ENCODE measurements at places on chromosomes 5 and 9.

GRCh38 chr5:143782588-143783386 is 29.2 kb upstream of the HMHB1 start:
- DNase-seq = no peak

- no peak for DNase-seq
These were observed 284.2 kb upstream of the SEMA6A start for GRCh38 chr5:116858705-116859333.

- no peak for DNase-seq
These were observed 232.0 kb upstream of the FBXL7 start for GRCh38 chr5:15267966-15268365.

GRCh38 chr5:98927242-98927988 is 1.4 kb downstream of the CHD1 start:
- DNase-seq = peak; percentile 73

GRCh38 chr5:35804201-35804653 is 52.5 kb upstream of the IL7R start:
- no peak for DNase-seq

- peak; percentile 81 for DNase-seq
These were observed 28.7 kb downstream of the NEK6 start for GRCh38 chr9:124286292-124286931.

DNA sequence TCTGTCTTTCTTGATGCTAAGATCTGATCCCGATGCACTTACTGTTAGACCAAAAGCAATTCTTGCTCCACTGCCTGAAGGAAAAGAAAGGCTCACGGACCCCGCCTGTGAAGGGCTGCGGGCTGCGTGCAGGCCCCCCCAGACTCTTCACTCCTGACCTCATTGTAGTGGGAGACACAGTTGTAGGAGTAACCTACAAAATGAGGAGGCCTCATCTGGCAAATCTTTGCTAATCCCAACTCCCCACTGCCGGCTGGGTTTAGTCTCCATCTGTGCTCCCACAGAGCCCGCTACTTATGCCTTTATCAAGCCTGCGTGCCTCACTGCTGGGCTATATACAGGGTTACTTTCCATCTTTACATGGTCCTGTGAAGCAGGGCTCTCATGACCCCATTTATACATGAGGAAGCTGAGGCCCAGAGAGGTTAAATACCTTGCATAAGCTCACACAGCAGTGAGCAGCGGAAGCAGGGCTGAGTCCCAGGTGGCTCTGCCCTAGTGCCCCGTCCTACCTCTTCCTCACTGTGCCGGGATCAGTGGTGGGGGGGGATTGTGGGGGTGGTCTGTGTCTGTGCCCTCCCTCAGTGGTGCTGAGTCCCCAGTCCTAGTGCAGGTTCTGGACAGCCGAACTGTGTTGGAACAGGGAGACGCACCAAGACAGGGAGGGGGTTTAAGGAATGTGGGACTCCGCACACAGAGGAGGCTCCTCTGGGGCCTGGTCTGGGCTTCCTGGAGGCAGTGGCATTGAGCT is 43.9 kb upstream of the RNF130 start:
- no peak for DNase-seq

GRCh38 chr5:63811961-63812360 is 150.3 kb downstream of the HTR1A start:
- DNase-seq = no peak

DNA sequence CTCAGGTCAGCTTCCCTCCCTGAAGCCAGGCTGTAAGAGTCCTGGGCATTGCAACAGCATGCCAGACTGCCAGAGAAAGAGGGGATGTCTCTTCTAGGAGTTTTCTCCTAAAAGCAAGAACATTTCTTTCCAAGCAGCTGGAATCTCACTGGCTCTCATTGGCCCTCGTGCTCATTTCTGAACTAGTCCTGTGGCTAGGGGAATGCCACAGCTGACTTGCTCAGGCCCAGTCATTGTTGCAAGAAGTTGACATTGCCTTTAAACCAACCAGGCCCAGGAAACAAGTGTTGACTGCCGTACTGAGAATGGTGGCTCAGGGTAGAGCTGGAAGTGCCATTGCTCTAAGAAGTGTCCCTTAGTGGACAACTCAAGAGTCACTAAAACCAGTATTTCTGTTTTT is 15.0 kb upstream of the CEP120 start:
- no peak for DNase-seq

- DNase-seq = peak; percentile 75
These were observed 103.5 kb upstream of the ARRDC3 start for GRCh38 chr5:91486638-91487037.

DNA sequence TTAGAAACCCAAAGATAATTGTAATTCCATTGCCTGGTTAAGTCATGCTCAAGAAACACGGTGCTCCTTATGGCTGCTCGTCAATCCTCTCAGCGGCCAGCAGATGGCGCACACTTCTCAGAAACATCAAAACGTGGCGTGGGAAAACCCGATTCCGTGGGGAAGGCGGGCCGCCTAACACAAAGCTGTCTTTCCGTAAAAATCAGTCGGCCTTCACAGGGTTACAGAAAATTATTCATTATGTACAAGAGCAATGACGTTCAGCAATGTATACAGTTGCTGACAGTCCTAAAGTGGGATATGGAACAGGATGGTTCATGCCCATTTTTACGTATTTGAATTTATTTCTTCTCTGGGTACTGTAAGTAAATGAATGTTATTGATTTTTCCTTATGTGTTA is 83.5 kb downstream of the PDE4D start:
- DNase-seq = peak; percentile 86

- DNase-seq = peak; percentile 4
These were observed 1039.9 kb downstream of the TLE1 start for GRCh38 chr9:80649496-80649895.

- DNase-seq = peak; percentile 33
These were observed 104.1 kb downstream of the TTLL11 start for GRCh38 chr9:121989010-121989409.

- peak; percentile 93 for DNase-seq
These were observed 103.1 kb upstream of the DMRT1 start for GRCh38 chr9:738209-738915.

DNA sequence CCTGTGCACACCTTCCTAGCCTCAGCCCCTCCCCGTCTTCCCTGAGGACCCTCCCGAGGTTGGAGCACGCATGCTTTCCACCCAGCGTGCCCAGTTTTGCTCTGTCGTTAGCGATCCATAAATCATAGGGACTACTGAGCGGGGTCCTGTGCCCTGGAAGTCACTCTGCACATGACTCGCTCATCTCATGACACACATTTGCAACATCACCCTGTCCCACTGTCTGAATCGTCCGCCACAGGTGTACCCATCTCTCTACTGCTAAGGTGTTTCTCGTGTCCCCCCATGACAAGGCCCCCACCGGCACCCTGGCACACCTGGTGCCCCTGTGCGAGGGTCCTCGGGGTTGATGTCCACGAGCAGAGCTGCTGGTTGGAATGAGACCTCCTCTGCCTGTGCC is 69.0 kb upstream of the BARHL1 start:
- DNase-seq = no peak

DNA sequence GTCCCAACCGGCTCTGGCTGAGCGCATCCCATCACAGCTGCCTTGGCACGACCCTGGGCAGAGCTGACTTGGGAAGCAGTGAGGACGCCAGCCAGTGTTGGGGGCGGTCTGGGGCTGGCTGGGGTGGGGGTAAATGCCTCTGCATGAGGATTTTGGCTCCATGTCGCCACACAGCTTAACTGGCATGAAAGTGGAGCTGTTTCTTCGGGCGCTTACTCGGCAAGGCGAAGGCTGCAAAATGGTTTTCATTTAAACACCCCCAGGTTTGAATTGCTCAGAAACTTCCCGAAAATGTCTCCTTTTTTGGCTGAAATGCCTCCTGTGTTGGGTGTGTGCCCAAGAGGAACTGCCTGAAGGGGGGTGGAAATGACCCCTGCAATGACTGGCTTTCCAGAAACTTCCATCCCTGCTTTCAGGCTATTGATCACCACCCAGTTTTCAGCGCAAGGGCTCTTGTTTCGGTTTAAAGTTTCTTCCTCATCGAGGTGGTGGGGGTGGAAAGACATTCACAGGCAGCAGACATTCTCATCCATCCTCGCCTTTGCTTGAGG is 38.3 kb downstream of the PTGES start:
- no peak for DNase-seq

DNA sequence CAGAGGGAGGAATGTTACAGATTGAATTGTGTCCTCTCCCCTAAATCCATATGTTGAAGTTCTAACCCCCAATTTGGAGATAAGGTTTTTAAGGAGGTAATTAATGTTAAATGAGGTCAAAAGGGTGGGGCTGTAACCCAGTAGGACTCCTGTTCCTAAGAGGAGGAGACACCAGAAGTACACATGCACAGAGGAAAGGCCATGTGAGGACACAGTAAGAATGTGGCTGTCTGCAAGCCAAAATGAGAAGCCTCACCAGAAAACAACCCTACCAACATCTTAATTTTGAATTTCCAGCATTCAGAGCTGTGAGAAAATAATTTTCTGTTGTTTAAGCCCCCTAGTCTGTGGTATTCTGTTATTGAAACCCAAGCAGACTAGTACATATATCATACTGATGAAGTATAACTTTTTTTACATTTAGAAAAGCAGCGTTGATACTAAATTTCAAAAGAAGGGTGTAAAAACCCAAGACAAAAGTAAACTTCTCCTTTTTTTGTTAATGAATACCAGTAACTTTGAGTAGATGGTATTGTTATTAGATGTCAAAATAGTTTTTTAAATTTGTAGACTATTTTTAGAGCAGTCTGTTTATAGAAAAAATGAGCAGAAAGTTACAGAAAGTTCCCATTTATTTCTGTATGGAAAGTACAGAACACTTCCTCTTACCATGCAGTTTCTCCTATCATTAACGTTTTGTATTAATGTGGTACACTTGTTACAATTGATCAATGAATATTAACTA is 25.1 kb downstream of the RNF180 start:
- no peak for DNase-seq

DNA sequence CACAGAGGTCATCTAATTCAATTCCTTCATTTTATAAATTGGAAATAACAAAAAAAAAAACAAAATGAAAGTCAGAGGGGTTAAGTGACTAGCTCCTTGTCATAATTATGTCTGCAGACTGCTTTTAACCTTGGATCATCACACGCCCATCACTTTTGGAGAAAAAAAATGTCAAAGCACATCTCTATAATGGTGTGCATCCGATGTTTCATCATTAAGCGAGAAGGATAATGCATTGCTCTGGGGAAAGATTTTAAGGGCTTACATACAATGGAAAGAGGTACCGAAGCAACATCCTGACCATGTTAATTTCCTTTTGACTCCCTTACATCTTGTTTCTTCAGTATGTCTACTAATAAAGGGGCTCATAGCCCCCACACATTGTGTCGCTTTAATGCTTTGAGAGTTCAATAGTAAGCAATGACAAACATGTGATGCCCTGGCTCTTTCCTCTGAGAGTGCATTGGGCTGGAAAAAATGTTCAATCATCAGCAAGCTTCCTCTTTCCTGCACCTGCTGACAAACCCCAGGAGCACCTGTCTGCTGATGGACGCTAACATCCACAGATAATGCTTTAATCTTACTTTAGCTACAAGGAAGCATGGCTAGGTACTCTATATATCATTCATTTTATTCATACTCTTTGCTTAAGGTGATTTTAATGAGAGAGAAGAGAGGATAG is 242.2 kb downstream of the SMARCA2 start:
- no peak for DNase-seq

GRCh38 chr9:129698254-129698757 is 32.9 kb downstream of the PRRX2 start:
- no peak for DNase-seq

DNA sequence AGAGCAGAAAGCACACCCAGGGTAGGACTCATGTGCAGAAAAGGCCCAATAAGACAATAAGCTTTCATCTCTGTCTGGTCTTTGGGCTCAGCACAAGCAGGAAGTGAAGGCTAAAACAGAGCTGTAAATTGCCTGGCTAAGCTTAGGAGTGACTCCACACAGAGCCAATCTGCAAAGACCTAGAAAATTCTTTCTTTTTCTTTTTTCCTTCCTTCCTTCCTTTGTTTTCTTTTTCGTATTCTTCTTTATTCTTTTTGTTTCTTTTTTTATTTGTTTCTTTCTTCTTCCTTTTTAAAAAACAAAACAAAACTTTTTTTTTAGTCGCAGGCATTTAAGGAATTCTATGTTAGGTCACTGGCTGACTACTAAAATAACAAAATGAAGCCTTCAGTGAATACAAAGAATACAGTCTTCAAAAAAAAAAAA is 12.2 kb downstream of the SLC35A4 start:
- DNase-seq = peak; percentile 37

DNA sequence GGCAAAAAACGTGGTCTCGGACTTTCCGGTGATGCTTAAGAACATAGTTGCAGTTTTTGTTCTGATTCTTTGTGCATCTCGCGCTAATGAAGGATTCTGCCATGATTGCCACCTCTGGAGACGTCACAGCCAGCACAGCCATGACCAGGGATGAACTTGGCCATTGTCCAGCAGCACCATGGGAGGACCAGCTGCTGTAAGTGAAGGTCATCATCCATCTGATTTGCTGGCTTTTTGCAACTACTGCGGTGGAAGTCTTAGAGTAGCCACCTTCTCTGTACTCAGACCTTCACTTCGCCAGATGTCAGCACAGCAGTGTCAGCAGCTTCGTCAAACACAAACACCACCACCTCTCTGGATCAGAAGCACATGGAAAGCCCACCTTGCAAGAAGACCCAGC is 45.7 kb downstream of the NSUN2 start:
- no peak for DNase-seq

- no peak for DNase-seq
These were observed 116.5 kb downstream of the PIK3R1 start for GRCh38 chr5:68332080-68332451.

GRCh38 chr5:2708132-2708531 is 43.3 kb downstream of the IRX2 start:
- no peak for DNase-seq

- DNase-seq = no peak
These were observed 185.0 kb downstream of the ZNF608 start for GRCh38 chr5:124561451-124561850.

DNA sequence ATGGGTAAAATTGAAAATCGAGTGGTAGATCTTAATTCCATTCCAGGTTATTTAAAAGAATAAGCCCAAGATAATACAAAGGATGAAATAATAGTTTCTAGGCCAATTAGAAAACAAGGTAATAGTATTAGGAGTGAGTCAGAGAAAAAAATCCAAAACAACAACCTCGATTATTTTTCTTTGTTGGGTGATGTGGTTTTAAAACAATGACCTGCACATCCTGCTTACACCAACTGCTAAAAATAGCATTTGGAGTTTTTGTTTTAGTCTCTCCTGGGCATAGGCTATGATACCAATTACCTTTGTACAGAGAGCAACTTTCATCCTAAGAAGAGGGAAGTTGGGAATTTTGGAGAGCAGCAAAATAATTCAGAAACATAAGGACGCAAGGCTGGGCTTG is 101.7 kb upstream of the MYO10 start:
- no peak for DNase-seq

- DNase-seq = no peak
These were observed 9.6 kb downstream of the ZNF608 start for GRCh38 chr5:124736805-124737188.

DNA sequence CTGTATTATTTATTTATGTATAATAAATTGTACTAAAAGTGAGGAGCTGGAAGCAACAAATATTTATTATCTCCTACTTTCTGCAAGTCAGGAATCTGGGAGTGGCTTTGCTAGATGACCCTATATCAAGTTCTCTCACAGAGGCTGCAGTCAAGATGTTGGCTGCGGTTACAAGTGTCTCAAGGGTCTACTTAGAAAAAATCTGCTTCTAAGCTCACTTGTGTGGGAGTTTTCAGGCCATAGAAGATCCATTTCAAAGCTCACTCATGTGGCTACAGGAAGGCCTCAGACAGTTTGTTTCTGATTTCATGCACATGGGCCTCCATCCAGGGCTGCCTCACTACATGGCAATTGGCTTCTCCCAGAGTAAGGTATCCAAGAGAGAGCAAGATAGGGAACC is 551.1 kb downstream of the CAAP1 start:
- no peak for DNase-seq

GRCh38 chr9:94875300-94876020 is 149.0 kb downstream of the AOPEP start:
- no peak for DNase-seq

GRCh38 chr5:80191991-80192398 is 63.9 kb downstream of the SERINC5 start:
- peak; percentile 18 for DNase-seq

Measured in cardiac fibroblast (primary cell).